ENCODE measurements at places on chromosomes 1 and 21.

DNA sequence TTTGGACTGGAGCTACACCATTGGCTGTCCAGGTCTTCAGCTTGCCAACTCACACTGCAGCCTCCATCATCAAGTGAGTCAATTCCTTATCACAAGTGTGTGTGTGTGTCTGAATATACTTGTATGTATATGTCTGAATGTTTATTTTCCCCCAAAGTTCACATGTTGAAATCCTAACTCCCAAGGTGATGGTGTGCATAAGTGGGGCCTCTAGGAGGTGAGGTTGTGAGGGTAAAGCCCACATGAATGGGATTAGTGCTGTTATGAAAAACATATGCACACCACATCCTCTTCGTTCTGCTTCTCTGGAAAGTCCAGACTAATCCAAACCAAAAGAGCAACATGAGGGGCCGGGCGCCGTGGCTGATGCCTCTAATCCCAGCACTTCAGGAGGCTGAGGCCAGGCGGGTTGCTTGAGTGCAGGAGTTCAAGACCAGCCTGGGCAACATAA is 48.7 kb upstream of the LBR start:
- DNase-seq, result no peak

- peak; percentile 6 for DNase-seq
These were observed 37.8 kb downstream of the FRRS1 start for GRCh38 chr1:99728494-99729235.

DNA sequence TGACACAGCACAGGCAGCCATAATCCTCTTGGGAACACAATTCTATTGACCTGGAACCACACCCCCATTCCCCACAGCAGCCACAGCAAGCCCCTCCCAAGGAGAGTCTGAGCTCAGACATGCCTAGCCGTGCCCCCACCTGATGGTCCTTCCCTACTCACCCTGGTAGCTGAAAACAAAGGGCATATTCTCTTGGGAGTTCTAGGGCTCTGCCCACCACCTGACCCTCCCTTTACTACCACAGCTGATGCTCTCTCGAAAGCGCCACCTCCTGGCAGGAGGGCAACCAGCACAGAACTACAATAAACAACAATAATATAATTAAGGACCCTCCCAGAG is 184.8 kb upstream of the COA6 start:
- peak; percentile 82 for DNase-seq

DNA sequence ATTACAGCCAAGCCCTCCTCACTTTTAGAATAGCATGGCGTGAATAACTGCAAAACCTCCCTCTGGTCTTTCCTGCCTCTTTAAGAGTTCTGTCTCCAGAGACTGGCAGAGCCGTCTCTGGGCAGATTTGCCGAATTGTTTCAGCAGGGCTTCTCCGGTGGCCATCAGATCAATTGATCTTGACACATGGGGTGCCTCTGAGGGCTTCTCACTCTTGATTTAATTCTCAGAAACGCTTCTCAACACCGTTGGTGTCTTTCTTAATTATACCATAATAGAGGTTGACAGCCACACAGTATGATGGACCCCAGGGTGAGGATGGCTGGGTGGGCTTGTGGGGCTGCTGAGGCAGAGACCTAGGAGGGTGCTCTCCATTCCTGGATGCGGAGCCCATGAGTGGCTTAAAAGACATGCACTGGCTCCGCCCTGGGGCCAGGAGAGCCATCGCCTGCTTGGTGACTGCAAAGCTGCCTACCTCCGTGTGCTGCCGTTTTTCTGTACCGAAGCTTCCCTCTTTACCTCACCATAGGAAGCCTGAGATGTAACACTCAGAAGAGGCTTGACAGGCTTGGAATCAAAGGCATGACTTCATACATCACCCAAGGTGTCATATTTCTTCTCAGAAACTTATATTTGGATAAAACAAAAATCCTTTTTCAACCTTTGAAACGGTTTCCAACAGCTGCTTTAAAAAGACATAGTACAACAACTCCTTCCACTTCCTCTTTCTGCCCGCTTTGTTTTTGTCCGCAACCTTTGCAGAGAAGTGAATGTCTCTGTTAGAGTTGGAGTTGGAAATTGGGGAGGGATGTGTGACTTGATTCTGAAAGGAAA is 82.9 kb downstream of the GALNT2 start:
- no peak for DNase-seq

GRCh38 chr1:204242920-204243319 is 29.1 kb upstream of the GOLT1A start:
- no peak for DNase-seq

- no peak for DNase-seq
These were observed 25.4 kb upstream of the SMIM12 start for GRCh38 chr1:34884961-34885360.

GRCh38 chr1:25474439-25475047 is 43.8 kb downstream of the MACO1 start:
- no peak for DNase-seq

DNA sequence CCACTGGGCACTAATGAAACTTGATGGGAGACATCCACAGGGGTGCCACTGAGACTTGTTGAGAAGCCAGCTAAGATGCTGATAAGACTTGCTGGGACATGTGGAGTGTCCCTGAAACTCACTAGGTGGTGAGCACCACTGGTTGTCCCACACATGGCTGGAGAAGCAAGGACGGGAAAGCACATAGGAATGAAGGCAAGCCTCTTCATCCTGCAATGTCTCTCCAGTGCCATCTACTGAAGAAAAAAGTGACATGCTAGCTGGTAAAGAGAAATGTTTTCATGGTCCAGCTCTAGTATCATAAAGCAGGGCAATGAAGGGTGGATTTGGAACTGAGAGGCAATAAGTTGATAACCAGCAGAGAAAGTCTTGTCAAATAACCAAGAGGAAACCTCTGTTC is 283.0 kb downstream of the PAPPA2 start:
- DNase-seq, result peak; percentile 73

- DNase-seq, result no peak
These were observed 656.1 kb upstream of the ADGRL4 start for GRCh38 chr1:79662596-79662995.

DNA sequence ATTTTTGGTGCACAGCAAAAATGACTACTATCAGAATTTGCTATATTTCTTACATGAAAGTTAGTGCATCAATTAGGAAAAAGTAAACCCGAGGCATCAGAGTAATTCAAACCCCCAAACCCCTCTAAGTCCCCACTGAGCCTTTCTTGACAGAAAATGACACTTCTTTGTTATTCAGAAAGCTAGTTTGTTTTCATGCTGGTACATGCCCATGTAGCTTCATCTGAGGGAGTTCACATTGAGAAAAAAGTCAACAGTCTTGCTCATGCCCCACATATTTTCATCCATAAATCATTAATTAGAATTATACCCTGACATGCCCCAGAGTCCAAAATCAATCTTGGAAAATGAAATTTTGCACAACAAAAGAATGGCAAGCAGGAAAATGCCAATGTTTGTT is 39.9 kb upstream of the PDC start:
- no peak for DNase-seq

DNA sequence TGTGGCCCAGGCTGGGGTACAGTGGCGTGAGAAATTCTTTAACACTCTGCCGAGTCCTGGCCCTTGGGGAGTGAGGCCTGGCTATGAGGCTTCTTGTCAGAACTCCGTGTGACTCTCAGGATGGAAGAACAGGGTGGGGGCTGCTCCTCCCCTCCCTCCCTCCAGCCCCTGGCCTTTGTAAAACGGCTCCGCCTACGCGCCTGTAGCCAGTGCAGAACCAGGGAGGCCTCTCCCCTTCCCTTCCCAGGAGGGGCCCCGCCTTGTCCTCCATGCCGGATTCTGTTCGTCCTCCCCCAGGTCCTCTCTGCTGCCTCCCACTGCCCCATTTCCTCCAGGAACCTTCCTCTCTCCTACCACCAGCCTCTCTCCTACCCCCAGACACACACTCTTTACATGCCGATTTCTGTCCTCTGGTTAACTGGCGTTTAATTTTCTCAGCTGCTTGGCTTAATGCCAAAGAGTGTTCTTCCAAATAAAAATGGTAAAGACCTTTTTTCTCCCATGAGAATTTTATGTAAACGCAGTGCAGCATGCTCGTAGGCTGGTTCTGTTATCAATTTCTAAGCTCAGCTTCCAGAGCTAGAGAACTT is 21.0 kb downstream of the PDE9A start:
- peak; percentile 68 for DNase-seq

DNA sequence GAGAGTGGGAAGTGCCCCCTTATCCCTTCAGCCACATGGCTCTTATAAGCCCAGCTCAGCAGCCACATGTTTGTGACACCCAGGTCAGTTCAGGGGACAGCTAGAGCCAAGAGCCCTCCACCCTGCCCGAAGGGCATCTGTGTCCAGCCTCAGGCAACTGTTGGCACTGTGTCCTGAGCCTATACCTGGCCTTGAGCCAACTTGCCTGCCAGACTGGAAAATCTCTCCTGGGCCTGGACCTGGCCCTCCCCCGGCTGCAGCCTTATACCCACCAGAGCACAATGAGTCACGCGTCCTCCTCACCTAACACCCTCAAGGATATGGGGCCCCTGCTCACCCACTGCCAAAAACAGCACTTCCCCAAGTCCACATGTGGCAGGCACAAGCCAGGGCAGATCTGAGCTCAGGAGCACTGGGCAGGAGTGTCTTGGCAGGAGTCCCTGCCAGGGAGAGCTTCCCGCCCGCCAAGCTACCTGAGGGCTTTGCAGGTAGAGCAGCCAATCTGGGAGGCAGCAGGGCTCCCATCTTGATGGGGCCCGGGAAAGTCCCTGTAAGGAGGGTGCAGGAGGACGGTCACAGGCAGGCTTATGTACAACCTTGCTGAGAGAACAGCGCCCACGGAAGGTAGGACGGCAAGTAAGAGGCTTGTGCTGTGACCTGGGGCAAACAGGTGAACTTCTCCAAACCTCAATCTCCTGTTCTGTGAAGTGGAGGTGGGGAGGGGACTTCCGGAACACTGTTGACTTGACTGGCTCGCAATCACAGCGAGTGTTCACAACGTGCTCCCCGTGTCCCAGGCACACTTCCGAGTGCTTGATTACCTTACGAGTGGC is 19.8 kb upstream of the HSPG2 start:
- DNase-seq, result no peak

- no peak for DNase-seq
These were observed 41.1 kb downstream of the EPHA2 start for GRCh38 chr1:16114527-16115467.

DNA sequence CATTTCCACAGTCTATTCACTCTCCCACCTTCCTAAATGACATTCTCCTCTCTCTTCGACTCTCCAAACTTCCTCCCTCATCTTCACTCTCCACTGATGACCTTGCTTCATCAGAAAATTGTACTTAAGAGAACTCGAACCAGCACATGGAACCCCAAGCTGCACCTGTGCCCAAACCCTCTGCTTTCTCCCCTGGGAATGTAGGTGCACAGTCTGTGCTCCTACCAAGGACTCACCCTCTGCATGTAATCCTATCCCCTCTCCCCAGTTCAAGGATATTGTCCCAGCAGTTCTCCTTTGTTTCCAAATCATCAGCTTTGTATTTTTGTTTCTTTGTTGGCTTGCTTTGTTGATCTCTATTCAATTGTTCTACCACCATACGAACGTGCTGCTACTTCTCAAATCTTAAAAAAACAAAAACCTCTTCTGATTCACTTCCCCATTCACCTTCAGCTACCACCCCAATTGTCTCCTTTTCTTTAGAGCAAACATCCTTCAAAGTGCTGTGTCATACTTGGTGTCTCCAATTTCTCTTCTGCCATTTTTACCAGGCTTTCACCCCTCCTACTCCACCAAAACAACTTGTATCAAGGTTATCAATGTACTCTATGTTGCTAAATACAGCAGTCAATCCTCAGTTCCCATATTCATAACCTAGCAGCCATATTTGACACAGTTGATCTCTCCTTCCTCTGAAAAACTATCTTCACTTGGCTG is 26.8 kb downstream of the RAB3B start:
- DNase-seq, result no peak

DNA sequence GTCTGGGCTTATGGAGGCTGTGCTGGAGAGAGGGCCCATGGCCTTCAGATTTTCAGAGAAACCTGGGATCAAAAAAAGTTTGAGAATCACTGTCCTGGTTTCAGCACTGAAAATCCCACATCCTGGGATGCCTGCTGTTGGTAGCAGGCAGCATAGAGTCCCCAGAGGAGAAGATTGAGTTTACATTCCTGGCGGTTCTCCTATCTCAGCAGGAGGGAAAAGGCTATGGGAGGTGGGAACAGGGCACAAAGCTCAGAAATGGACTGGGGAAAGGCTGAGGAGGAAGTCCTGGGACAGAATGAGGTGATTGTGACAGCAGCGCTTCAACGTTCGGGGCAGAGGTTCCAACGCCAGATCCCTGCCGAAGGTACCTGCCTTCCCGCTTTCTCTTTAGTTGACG is 103.4 kb downstream of the ETS2 start:
- DNase-seq, result no peak

DNA sequence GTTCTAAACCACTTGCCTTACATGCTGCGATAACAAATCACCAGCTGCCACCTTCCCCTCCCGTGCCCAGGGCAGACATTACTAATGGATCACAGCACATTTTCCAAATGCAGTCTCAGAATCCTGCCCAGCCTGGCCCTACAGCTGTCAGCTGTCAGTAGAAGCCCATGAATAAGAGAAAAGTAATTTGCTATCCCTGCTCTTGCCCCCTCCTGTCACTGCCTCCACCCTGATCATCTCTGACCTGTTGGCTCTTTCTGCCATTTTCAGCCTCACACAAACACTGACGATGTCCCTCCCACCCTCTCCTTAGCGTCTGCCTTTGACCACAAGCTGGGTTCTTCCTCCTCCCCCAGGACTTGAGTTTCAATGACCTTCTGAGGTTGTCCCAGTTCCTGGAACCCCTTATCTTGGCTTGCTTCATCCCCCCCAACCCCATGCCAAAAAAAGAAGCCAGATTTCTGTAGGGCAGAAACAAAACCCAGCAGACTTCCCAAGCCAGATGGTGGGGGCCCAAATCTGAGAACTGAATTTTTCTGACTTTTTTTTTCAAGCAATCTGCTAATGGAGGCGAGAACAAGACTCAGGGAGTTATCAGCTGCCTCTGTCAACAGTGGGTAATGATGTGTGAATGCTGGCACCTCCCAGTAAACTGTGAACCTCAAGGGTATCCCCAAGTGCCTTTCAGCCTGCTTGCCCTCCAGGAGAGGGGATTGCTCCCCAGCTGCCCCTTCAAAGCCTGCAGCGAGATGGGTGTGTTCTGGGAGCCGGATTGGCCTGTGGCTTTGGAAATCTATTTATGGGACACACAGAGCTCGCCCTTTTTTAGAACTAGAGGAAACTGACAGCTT is 216.5 kb upstream of the VAMP3 start:
- no peak for DNase-seq

- DNase-seq, result no peak
These were observed 2.5 kb downstream of the ILDR2 start for GRCh38 chr1:166972826-166973225.

- no peak for DNase-seq
These were observed 9.7 kb downstream of the SFT2D2 start for GRCh38 chr1:168235548-168235885.

DNA sequence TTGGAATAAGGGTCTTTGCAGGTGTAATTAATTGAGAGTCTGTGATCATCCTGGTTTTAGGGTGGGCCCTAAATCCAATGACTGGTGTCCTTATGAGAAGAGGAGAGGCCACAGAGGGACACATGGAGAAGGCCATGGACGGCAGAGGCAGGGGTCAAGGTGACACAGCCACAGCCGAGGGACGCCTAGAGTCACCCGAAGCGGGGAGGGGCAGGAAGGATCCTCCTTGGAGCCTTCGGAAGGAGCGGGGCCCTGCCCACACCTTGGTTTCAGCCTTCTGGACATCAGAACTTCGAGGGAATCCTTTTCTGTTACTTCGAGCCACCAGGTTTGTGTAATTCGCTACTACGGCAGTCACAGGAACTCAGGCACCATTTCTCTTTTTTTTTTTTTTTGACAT is 31.1 kb downstream of the RRP1 start:
- DNase-seq, result no peak

- DNase-seq, result no peak
These were observed 177.1 kb downstream of the HHAT start for GRCh38 chr1:210505601-210506496.
